Stimulated activated CD8-positive, alpha-beta memory T cell treated with anti-CD3 and anti-CD28 coated beads, Interleukin-4, amount 100 ng/mL, for 48 hours (primary cell): ENCODE measurements at places on chromosomes 12 and 14.

DNA sequence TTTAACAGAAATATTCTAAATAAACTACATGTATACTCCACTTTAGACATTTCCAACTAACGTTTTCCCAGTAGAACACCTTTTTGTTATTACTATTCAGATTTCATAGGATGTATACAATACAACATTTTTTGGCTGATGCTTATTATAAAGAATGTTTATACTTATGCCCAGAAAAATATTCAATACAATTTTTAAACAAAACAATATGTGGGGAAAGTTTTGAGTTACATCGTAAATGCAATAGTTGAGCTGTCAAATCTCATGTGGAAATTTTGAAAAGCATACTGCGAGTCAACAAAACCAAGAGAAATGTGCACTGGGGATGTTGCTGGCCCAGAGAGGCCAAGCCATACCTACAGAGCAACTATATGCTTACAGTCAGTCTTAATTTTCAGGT lies 18.2 kb upstream of the MON2 start:
- DNase-seq = no peak

- DNase-seq = no peak
Observed at GRCh38 chr14:51079085-51079484, 15.8 kb downstream of the TRIM9 start.

GRCh38 chr12:57127726-57128518 lies at the start of gene LRP1:
Gene LRP1 (plus strand): TSS chr12:57128483. CDS start chr12:57128965, 482 bp downstream.
- DNase-seq = peak; percentile 79

DNA sequence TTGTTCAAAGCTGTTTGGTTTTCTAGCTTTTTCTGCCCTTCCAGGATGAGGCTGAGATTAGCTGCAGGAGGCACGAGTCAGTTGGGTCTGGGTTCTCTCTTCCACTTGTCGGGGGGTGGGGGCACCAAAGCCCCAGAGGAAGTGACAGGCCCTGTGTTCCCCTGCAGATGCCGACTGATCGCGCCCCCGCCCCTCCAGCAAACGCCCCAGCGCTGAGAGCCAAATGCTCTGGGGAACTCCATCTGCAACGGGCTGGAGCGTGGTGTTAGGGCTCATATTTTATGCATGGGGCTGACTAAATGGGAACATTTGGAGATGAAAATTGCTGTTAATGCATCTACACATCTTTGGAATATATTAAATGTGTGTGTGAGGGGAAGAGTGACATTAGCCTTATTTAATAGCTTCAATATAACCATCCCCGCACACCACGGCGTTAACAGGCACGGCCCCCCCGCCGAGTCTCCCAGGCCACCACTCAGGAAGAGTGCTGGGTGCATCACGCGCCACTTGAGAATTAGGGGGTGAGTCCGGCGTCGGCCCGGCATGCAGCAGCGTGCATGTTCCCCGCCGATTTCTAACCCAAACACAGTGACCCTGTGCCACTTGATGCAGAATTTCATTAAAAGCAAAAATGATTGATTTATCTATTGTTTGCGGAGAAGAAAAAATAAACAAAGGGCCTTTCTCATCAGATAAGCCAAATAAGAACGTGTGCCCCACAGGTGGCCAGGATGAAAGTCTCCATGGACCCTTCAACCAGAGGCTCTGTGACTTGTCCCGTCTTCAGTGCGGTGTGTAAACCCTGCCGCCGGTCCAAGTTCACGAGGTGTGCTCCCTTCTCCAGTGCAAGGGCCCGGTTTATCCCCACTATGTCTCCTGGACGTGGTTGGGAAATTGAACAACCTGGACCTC lies 165.0 kb upstream of the RTL1 start:
- DNase-seq = no peak

DNA sequence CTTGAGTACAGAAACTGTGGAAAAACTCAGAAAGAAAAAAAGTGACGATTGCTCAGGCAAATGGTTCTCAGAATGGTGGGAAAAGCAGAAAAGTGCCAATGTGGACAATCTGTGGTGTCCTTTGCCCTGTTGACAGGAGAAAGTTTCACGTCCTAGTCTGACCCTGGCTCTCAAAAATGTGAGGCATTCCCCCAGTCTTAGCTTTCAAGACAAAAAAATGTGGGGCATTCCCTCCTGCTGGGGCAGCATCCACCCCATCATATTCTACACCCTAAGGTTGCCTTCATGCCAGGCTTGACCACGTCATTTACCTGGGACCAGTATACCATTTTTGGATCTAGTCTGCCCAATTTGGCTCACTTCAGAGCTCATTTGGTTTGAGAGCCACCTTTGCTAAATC lies 20.7 kb upstream of the ANAPC7 start:
- DNase-seq = no peak

DNA sequence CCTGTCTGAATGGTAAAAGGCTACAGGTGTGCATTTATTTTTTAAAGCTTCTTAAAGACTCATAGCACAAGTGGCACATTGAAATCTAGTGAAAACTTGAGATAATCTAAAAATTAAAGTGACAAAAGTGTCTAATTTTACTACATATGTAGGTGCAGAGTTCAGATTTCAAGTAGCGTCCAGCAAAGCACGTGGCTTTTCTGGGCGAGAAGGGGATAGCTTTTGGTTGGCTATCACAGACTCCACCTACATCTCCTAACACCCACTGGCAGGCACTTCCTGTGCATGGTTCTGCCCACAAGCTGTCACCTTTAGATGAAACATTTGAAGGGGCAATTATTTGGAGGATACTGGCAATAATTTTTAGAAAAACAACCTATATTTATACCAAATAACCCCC lies 1.9 kb upstream of the PITPNM2 start:
- DNase-seq = no peak

GRCh38 chr12:97259098-97259497 lies 203.5 kb upstream of the RMST start:
- DNase-seq = no peak

DNA sequence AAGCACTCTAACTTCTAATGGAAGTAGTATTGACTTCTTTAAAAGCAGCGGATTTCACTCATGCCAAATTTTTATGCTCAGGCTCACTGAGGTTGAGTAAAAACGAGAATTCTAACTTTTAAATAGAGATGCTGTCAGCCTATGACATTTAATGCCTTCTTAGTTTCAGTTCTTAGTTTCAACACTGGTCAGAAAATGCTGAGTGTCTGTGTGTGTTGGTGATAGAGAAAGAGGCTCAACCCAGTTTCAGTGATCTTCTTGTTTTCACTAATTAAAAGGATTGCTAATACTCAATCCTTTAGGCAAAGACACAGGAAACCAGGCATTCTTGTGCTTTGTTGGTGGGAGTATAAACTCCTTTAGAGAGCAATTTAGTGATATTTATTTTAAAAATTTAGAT lies 31.0 kb downstream of the PEBP1 start:
- no peak for DNase-seq

DNA sequence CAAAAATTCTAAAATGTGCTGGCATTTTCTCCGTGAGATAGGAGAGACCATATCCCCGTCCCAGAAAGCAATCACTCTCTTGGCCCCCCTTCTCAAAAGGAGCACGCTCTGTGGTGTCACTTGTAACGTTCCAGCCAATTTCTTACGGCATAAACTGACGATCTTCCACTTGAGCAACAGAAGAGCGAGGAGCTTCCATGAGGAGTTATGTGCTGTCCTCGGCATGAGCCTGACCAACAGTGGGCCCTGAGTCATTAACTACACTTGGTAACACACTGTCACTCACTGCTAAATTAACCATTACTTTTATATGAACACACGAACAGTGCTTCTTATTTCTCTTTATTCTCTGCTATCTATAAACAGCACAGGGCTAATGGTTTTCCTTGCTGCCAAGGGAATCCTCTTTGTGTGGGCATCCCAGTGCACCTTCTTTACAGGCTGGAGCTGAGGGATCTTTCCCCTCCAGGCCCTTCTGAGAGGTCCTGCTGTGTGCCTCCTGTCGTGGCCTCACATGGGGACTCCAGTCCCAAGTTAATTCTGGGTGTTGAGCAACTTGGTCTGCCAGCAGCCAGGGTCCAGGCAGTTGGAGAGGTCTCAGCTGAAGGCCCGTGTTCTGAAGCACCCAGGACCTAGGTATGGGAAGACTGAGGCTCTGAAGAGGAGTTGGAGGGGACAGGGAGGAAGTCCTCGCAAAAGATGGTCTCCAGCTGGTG lies 9.4 kb downstream of the SLC6A13 start:
- DNase-seq = no peak

DNA sequence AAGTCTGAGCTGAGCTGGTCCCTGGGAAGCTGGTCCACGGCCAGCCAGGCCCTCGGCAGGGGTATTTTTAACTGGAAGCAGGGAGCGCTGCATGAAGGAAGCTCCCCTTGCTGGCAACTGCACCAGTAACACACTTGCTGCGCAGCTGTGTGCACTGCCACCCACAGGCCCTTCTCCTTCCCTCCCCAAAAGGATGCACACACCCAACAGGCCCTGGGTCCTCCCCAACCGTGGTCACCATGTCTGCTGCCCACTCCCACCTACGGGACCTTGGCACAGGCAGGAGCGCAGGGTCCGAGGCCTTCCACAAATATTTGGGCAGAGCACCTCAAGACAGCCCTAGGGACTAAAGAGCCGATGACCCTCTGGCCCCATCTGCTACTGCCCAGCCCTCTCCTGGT lies 157.0 kb upstream of the PRMT8 start:
- no peak for DNase-seq

DNA sequence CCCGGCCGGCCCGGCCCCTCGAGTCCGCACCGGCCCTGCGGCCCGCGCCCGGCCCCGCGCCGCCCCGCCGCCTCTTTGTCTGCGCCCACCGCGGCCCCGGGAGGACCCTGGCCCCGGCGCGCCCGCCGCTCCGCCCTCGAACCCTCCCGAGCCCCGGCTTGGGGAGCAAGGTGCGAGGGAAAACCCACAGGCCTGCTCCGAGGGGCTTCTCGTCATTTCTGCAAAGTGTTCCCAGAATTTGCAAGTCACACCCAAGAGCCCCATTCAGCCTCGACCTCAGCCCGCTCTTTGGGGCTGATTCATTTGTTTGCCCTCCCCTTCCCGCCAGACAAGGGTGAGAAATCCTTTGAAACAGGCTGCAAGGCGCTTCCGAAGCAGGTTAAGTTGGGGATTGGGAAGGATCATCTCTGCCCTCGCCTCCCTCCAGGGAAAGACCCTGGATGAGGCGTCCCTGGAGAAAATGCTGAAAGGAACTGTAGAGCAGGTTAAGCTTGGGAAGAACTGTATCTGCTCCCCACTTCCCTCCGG lies 325 bp upstream of the CLIP1 start:
- peak; percentile 68 for DNase-seq

DNA sequence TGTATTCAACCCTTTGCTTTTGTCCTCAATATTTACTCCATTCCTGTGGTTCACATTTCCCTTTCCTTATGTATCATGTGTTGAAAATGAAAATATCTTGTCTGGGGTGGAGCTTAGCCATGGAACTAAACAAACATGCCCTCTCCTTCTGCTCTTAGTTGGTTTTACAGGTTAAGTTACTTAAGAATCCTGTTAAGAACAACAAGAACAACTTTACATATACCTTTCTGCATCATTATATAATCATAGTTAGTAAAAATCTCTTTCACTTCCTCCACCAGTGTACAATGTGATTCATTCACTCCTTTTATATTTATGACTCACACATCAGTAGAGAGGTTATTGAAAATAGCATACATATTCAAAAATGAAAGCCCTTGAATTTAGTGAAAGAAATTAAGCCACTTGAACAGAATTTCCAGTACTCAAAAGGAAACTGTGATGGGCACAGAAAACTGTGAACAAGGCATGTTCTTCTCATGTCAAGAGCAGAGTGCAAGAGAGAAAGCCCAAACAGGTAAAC lies 307.7 kb downstream of the CCDC91 start:
- no peak for DNase-seq

DNA sequence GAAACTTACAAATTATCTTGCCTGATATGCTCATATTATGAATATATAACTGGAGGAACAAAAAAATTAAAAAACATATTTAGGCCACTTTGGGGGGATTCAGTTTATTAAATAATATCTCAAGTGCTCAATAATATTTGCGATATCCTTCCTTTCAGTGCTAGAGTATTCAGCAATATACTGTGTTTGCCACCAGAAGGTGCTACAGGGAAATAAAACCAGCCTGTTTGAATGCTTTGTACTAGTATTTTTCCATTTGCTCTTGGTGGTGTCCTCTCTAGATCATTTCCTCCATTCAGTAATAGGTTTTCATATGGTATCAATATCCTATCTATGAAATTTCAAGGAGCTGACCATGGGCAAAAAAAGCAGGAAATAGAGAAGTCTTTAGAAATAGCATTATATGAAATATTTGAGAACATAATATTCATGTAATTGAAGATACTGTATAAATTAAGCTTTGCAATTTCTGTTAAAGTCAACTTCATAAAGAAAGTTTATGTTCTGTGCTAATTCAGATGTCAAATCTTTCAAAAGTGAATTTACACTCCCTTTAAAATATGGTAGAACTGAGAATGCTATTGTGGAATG lies 106.2 kb upstream of the NAV3 start:
- no peak for DNase-seq

- DNase-seq = no peak
Observed at GRCh38 chr12:47218191-47218654, 138.5 kb upstream of the AMIGO2 start.

GRCh38 chr12:6345319-6346091 lies 3.6 kb upstream of the TNFRSF1A start:
- DNase-seq = peak; percentile 74
